ENCODE measurements at places on chromosomes 2 and 18.

DNA sequence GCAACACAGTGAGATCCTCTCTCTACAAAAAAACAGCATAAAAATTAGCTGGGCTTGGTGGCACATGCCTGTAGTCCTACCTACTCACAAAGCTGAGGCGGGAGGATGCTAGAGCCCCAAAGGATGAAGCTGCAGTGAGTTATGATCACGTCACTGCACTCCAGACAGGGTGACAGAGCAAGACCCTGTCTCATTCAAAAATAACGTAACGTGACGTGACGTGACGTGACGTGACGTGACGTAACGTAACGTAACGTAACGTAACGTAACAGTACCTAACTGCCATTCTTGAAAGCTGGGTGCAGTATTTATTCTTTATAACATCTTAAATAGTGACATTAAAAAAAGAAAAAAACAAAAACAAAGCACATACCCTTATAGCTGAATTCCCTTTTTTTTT lies 51.7 kb downstream of the NOL10 start:
- DNase-seq = no peak

DNA sequence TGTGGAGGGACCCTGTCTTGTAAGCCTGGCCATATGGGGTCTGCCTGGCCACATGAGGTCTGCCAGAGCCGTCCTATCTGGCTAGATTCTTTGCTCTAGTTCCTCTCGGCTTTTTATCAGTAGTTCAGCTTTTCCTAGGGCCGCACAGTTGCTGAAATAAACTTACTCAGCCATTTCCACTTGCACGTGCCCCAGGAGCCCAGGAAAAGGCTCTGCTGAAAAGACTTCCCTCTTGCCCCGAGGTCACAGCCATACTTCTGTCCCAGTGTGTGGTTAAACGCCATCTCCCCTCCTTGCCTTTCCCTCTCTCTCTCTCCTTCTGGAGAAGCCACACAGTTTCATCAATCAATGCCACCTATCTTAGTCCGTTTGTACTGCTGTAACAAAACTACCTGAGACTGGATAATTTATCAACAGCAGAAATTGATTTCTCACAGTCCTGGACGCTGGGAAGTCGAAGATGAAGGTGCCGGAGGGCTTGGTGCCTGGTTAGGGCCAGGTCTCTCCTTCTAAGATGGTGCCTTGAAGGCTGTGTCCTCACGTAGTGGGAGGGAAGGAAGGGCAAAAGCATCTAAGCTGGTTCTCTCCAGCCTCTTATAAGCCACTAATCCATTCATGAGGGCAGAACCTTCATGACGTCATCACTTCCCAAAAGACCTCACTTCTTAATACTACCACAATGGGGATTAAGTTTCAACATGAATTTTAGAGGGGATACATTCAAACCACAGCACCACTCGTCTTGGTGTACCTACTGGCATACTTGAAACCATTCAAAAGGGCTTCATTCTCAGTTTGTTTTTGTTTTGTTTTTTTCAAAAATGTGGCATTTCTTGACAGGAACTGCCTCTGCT lies 11.2 kb upstream of the GALM start:
- no peak for DNase-seq

DNA sequence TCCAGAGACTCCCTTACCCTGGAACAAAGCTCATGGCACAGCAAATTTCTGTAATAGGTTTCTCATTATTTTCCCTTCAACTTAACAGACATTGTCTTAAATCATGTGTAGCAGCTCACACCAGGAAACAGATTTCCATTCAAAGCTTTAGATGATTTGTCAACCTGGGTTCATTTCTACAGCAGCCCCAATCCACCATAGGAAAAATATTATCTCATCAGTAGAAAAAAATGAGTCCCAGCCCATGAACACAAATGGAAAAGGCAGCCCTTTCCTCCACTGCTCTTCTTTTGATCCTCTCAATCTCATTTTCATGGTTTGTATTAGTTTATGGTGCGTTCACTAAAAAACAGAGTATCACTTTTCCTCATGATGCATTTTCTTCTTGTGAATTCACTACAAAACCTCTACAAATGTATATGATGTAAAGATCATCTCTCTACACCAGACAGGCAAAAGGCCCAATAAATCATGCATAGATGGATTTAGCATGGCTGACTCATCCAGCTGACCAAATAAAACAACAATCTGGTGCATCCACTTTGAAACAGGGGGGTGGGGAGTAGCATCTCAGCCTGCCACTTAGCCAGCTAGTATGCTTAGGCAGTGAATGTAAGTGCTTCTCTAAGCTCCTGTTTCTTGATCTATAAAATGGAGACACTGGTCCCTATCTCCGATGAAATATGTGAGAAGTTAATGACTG lies 78.6 kb downstream of the SATB2 start:
- no peak for DNase-seq

- no peak for DNase-seq
Measured at GRCh38 chr18:22939649-22940048, 6.5 kb downstream of the RBBP8 start.

GRCh38 chr18:55432307-55433040 lies 155.5 kb downstream of the TCF4 start:
- DNase-seq = no peak

GRCh38 chr2:20675701-20676352 lies 8.9 kb downstream of the GDF7 start:
- no peak for DNase-seq

DNA sequence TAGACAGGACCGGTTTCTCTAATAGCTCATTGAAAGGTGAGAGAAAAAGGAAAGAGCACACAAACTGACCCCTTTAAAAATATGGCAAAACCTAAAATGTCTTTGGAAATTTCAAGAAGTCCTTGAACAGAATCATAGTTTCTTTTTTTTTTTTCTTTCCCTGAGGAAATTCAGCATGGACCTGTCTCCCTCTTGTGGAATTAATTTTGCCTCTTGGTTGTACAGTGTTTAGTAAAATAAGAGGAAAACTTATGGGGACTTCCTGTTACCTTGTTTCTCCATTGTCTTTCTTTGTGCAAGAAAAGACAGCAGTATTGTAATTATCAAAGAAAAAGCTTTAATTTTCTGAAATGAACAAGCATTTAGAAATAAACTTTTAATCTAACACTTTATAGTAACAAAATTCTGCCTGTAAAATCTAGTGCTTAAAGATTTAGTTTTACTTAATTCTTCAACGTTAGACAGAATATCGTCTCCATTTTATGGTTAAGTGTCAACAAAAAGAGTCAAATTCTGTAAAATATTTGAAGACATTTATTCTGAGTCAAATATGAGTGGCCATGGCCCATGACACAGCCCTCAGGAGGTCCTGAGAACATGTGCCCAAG lies 176.3 kb upstream of the NABP1 start:
- no peak for DNase-seq

GRCh38 chr2:2142345-2142744 lies 188.7 kb downstream of the MYT1L start:
- DNase-seq = no peak

DNA sequence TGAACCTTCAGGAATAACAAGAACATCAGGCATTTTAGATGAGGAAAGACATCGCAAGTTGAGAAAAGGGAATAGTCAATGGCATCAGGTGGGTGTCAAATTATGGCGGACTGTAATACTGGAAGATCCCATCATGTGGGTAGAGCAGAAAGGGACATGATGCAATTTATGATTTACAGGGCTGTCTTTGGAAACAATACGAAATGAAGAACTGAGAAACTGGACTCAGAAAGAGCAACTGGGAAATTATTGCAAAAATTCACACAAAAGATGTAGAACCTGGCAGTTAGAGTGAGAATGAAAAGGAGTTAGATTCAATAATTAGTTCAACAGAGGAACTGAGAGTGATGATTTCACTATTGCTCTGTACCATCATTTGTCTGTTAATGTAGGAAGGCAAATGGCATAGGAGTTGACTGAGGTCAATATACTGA lies 1635.0 kb upstream of the ACVR2A start:
- no peak for DNase-seq

DNA sequence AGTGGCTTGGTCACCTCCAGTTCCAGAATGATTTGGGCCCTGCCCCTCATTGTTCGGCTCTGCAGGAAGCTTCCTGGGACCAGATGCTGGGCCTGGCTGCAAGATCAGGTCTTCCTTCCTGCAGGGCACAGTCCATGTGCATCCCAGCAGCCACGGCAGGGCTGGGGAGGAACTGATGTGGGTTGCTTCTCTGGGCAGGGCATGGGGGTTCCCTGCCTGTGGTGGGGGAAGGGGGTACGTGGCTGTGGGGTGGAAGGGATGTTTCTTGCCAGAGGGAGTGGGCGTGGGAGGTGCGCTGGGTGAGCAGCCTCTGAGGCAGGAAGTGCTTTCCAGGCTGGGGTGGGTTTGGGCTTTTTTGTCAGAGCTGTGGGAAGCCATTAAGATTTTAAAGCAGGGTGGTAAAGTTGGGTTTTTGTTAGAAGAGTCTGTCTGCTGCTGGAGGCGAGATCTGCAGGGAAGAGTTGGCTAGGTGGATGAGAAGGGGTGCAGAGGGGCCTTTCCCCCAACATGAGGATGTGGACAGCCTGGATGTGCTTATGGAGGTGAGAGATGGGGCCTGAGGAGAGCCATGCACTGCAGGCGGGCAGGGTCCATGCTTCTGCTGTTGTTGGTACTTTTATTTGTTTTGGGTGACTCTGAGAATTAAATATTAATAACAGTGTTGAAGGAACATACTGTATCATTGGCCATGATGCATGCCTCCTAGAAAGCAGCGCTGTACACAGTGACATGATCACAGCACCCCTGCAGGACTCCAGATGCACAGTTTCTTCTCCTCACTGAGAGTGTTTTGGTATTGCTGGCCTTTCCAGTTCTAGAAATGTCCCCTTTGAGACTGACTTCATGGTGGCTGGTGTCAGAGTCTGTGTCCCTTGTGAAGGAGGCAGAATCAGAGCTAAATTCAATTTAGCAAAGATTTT lies 45.3 kb downstream of the DGKD start:
- DNase-seq = no peak

DNA sequence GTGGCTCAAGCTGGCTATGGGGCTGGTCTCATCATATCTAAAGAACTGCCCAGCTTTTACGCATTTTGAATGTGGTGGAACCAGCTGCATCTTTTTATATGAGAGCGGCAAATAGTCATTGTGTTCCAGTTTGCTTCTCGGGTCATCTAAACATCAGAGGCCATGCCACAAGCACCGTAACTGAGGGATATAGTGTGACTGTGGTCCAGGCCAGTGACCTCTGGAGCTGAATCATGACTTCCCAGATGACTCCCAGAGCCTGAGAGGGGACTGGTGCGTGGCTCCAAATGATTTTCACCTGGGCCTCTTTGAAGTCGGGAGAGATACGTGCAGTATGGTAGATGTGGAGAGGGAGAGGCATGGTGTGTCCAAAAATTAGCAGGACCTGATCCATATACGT lies 271.0 kb downstream of the NEDD4L start:
- no peak for DNase-seq

All from hypothalamus (tissue), 51 donors.